ENCODE measurements at places on chromosomes 4 and X. TPM values are rescaled to one million over a fixed set of nuclear protein-coding genes. Genes with fewer than 3 reads are reported as not detected.

Gene RHOXF2
- total RNA-seq, result not detected

Gene SPIN2B
- 9.3 TPM for total RNA-seq

Gene CT45A10
- not detected for total RNA-seq

DNA sequence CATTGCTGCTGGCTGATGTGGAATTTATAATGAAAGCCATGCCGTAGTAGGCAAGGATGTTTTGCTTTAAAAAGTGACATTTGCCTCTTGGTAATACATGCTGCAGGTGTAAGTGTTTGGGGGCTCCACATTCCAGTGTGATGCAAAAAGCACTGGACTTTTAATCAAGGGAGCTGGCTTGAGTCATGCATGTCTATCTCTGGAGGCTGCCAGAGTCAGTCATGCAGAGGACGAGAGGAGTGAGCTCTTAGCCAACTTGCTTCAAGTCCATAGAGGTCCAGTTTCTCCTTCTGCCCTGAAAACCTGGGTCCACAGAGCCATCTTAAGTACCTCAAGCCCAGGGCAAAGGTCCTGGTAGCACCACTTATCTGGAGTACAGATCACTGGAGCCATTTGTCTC lies 11.6 kb upstream of the CXCL13 start:
- DNase-seq, result no peak

DNA sequence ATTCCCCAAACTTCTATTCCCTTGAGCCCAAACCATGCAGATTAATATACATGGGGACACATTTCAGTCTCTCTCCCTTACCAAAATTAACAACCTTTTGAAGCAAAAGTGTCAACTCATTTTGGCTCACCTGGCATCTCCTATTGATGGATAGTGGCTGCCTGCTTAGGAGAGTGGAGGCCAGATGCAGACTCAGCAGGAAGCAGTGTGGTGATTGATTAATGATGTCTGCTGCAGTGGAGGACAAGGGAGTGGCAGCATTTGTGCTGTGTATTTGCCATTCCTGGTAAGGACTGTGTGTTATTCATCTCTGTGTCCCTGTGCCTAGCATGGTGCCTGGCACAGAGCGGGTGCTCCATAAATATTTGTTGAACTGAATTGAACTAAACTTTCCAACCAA lies 590.1 kb downstream of the RAB28 start:
- no peak for DNase-seq

DNA sequence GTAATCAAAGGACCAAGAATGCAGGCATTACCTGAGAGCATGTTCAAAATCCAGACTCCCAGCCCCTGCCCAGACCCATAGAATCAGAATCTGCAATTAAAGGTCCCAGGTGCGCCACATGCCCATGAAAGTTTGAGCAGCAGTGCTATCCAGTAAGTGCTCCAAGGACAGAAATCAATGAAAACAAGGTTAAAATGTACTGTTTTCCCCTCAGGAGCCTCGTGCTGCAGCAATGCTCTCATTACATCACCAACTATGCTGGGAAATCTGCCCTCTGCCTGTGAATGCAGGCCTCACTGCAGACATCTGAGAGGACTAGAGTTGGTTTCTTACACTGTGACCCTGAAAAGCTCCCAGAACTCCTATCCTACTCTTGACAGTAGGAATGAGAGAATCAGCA lies 21.1 kb downstream of the ANXA5 start:
- DNase-seq, result no peak
